H7 (cell line): ENCODE measurements at places on chromosomes 1 and 21. TPM values are rescaled to one million over a fixed set of nuclear protein-coding genes. Genes with fewer than 3 reads are reported as not detected.
A peak's percentile ranks its signal among the peaks of the same experiment; 100 is the strongest.

GRCh38 chr21:38675182-38675824, 130.4 kb upstream of the ETS2 start:
- no peak for DNase-seq

- no peak for DNase-seq
Measured at GRCh38 chr21:15534450-15534886, 195.3 kb upstream of the USP25 start.

- no peak for DNase-seq
Measured at GRCh38 chr21:22880573-22880972, 1882.4 kb downstream of the NCAM2 start.

DNA sequence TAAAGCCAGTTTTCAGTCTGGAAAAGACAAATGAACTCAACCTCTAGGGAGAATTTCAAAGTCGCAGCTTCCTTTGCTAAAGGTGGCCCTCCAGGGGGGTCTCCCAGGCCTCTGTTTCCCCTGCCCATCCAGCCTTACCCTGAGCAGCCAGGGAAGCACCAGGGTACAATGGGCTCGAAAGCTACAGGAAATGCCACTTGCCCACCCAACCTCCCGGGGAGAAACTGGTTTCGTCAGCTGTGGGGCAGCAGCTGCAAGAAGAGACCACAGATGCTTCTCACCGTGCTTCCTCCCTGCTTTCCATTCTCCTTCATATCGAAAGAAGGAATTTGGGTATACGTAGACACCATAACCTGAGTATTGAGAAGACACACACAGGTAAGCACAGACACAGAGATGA, 1.7 kb downstream of the MORN1 start:
- DNase-seq = no peak

- no peak for DNase-seq
Measured at GRCh38 chr1:116743535-116743934, 10.7 kb upstream of the CD2 start.

DNA sequence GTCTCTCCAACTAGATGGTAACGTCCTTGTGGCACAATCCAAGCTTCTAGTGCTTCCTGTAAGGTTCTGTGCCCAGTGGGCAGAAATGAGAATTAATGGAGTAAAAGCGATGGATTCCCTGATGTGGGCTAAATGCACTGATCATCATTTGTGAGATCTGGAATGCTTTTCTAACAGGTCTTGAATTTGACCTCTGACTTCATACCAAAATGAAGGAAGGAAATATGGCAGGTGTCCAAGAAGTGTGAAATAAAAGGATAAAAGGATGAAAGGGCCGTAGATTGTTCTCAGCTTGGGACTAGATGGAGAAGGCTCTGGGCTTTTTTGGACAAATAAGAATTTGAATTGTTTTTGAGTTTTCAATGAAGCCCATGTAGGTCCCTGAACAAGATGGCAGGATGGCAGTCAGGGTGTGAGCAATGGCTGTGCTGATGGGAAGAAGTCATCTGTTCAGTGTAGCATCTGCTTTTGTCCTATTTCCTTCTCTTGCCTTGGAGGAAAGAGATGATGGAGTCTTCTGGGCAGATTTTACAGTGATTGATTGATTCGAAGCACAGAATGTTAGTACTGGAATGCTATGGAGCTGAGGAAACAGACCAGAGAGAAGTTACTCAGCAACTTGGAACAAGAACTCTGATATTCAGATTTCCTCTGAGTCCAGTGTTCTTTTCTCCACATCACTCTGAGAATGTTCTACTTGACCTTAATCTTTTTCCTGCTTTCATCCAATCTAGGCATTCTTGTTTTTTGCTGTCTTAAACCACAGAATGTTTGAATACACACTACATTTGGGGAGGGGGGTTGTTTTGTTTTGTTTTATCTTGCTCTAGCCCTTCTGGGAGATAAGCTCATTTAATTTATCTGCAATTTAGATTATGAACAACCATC, 286.0 kb downstream of the HLX start:
- DNase-seq = no peak

GRCh38 chr1:30889511-30889910, 19.0 kb downstream of the SDC3 start:
- DNase-seq = no peak

- peak; percentile 18 for DNase-seq
Measured at GRCh38 chr1:114979278-114979891, 50.2 kb upstream of the TSHB start.

DNA sequence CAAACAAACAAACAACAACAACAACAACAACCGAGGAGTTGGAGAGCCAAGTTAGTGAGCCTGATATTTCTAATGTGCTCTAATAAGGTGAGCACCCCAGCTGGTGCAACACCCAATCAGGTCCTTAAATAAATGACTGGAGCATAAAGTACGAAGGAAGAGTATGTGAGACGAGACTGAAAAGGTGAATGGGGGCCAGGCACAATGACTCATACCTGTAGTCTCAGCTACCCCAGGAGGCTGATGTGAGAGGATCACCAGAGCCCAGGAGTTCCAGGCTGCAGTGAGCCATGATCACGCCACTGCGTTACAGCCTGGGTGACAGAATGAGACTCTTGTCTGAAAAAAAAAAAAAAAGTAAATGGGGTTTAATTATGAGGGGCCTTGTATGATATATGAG, 152.0 kb upstream of the ZRANB2 start:
- no peak for DNase-seq

- DNase-seq = no peak
Measured at GRCh38 chr1:177162243-177162642, 2.3 kb downstream of the ASTN1 start.

DNA sequence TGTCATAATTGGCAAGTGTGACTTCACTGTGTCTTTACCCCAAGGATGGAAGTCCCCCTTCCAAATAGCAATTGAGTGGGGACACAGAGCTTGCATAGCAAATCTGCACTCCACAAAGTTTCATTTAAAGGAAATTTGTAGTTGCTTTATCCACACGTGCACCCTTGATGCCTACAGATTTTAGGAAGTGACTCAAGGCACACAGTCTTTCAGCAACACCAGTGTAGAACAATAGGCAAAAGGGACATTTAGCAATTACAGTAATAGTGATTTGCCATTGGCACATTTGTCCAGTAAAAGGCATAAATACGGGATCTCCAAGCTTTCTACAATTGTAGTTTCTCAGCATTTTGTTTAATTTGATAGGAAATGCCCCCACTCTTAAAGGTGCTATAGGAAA, 43.4 kb upstream of the KAZN start:
- no peak for DNase-seq

DNA sequence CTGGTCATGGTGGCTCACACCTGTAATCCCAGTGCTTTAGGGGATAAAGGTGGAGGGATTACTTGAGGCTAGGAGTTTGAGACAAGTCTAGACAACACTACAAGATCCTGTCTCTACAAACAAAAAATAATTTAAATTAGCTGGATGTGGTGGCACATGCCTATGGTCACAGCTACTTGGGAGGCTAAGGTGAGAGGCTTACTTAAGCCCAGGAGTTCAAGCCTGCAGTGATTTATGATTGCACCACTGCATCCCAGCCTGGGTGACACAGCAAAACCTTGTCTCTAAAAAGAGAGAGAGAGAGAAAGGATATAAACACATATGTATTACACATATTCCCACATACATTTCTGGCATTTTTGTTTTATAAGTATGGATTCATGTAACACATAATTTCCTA, 325.2 kb downstream of the DUSP10 start:
- no peak for DNase-seq

DNA sequence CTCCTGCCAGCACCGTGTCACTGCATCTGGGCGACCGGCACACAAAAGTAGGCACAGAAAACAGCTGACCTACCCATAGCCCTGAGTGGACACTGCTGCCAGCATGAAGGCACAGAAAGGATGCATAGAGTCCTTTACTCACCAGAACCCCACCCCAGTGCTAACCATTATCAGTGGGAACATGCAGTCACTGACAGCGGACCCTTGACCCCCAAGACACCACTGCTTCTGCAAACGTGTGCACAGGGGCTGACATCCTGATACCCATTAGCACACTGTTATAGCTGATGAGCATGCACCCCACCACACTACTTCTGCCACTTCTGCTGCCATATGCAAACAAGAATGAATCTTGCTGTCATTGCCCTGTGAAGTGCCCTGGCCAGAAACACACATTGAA, 953.0 kb upstream of the NCAM2 start:
- no peak for DNase-seq

DNA sequence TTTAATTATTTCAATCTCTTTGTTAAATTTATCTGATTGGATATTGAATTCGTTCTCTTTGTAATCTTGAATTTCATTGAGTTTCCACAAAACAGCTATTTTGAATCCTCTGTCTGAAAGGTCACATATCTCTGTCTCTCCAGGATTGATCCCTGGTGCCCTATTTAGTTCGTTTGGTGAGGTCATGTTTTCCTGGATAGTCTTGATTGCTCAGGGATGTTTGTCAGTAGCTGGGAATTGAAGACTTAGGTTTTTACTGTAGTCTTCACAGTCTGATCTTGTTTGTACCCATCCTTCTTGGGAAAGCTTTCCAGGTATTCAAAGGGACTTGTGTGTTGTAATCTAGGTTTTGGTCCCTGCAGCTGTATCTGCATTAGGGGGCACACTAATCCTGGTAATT, 6.8 kb upstream of the MTARC2 start:
- DNase-seq = no peak

- no peak for DNase-seq
Measured at GRCh38 chr1:175830500-175830899, 87.1 kb upstream of the TNR start.

GRCh38 chr1:208160259-208160819, 83.8 kb downstream of the PLXNA2 start:
- DNase-seq = no peak

DNA sequence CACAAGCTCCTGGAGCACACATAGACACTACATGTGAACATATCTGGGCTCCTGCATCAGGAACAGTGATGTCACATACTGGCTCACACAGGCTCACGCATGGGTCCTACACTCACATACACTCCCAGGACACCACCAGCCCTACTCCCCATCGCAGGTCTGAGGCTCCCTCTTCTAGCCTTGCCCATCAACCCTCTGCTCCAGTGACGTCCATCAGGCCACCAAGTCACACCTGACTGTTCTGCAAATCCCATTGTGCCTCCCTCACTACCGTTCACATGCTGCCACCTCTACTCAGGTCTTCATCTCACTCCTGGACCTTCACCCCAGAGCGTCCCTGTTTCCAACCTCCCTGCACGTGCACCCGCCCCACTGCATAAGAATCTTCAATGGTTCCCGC, 18.1 kb downstream of the TFAP2E start:
- no peak for DNase-seq

DNA sequence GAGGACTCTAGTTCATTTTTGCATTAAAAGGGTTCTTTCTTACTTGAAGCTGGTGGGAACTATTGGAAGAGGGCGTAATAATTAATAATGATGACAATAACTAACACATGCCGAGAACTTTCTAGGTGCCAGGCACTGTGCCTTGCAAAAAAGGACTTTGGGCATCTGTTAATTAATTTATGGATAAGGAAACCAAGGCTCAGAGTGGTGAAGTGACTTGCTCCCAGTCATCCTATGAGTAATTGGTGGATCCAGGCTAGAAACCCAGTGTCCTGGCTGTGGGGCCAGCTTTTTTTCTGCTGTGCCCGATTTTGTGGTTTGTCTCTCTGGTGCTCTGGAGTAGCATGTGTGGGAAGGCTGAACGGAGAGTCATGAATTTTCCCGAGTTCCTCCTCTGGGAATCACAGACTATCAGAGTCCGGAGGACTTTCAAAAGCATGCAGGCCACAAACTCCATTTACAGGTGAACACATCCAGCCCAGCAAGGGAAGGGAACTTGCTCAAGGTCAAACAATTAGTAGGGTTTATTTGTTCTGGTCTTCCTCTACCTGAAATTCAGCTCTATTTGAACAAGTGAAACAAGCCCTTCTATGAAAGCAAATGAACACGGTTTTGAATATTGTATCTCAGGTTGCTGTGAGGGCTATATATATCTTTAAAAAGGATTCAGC, 23.4 kb downstream of the ROR1 start:
- no peak for DNase-seq

- no peak for DNase-seq
Measured at GRCh38 chr1:48794816-48795215, 18.1 kb upstream of the BEND5 start.

- DNase-seq = no peak
Measured at GRCh38 chr1:94325377-94326302, 88.3 kb upstream of the ARHGAP29 start.

GRCh38 chr21:18424276-18424675, 20.7 kb upstream of the TMPRSS15 start:
- no peak for DNase-seq

GRCh38 chr1:40032240-40032891, 8.2 kb upstream of the CAP1 start:
- peak; percentile 46 for DNase-seq

DNA sequence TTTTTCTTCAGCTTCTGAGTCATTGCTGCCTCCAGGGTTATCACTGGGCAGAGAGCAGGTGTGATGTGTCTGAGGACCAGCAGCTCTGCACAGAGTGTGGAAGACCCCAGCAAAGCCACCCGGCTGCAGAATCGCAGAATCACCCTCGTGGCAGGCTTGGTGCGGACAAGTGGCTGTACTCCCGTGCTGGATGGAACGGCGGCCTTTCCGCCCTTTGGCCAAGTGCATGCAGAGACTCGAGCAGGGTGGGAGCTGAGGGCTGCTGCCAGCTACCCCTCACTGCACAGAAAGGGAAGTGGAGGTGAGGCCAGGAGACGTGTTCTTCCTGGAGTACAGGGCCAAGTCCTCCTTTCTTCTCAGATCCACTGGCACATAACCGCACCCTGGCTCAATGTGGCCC, 162.5 kb downstream of the PCBP3 start:
- DNase-seq = no peak

KRTAP13-2 gene
- not detected in 2 replicates for total RNA-seq

MCOLN3 gene
- total RNA-seq = 1.2 and 1.5 TPM in 2 replicates

PTPRC gene
- not detected in 2 replicates for total RNA-seq

TEX50 gene
- total RNA-seq = not detected in 2 replicates

RNU1-4 gene
- under 0.01 TPM in 2 replicates for total RNA-seq

WNT4 gene
- total RNA-seq = 0.33 and 0.94 TPM in 2 replicates
